MCF 10A (cell line): ENCODE measurements at places on chromosomes 1 and 21.
A peak's percentile ranks its signal among the peaks of the same experiment; 100 is the strongest.

DNA sequence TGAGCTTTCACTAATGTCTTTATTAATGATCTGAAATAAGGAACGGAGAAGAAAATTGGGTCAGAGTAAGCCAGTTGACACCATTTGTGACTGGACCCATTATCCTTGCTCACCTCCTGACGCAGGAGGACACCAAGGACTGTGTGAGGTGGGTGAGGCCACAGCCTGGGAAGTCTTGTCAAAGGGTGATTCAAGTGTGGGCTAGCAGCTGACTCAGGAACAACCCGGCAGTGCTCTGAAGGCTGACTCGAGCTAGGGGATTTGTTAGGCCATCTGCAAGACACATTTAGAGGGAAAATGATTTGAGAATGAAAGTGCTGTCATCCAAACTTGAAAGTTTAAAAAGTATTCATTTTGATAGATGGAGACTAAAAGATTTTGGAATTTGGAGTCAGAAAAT lies 21.2 kb downstream of the PRRX1 start:
- DNase-seq: no peak

- peak; percentile 94 for DNase-seq
Measured at GRCh38 chr1:70205434-70206118, at the start of gene LRRC40. LRRC40 (minus strand) TSS chr1:70205579; CDS start chr1:70205540, 39 bp downstream.

DNA sequence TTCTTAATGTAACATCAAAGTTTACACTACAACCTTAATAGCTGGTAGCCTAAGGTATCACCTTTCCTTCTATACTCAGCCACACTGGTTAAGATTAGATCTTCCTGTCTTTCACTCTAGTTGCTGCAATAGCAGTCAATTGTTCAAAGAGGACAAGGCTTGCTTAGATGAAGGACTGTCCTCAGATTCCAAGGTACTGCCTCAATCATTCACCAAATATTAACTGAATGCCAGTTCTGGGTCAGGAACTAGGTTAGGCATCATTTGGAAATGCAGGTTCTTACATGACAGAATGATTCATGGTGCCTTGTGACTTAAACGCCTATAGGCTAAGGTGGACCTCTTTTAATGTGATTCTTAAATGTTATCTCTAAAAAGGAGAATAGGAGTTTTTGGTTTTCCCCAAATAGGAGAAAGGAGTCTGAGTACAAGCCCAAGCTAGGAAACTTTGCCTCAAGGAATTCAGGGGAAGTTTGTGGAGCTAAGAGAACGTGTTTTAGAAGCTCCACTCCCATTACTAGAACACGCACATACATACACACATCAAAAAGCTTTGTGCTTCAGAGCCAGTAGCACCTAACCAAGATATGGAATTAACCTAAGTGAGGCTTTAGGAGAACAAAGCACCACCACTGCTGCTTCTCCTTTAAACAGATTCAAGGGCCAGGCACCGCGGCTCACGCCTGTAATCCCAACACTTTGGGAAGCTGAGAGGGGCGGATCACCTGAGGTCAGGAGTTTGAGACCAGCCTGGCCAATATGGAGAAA lies 8.5 kb upstream of the WDR47 start:
- DNase-seq: peak; percentile 28

- DNase-seq: no peak
Measured at GRCh38 chr1:31517301-31517700, 59.0 kb upstream of the TINAGL1 start.

GRCh38 chr1:119687434-119688079 lies 24.2 kb upstream of the PHGDH start:
- peak; percentile 74 for DNase-seq

DNA sequence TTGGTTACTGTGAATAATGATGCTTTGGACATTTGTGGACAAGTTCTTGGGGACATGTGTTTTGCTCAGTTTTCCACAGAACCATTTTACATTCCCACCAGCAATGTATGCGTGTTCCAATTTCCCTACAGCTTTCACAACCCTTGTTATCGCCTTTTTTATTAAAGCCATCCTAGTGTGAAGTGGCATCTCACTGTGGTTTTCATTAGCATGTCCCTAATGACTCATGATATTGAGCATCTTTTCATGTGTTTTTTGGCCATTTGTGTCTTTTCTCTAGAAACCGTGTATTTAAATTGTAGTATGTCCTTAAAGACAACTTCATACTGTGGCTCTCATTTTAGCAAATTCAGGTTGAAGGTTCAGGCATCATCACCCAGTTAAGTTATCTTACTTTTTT lies 132.1 kb downstream of the TGFBR3 start:
- DNase-seq: no peak

- DNase-seq: no peak
Measured at GRCh38 chr1:86541859-86542258, 5.0 kb upstream of the CLCA4 start.

- DNase-seq: no peak
Measured at GRCh38 chr1:181793831-181794230, 267.7 kb downstream of the ZNF648 start.

- DNase-seq: peak; percentile 73
Measured at GRCh38 chr1:207890136-207890738, 20.7 kb downstream of the CD34 start.

- DNase-seq: peak; percentile 42
Measured at GRCh38 chr1:201561195-201561564, 22.3 kb downstream of the NAV1 start.

DNA sequence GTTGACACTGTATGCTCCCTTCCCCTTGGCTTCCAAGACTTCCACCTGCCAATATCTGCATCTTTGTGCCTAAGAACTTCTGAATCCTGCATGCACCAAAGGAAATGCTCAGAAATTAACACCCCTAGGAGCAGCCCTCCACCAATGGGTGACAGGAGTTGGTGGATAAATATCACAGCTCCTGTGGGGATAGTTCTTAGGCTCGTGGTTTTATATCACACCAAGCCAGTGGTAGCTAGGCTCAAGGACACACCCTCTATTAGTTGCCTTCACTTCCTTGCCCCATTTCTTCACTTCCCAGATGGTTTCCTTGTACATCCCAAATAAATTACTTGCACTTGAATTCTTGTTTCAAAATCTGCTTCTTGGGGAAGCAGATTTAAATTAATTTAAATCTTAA lies 16.9 kb upstream of the CDC14A start:
- no peak for DNase-seq

DNA sequence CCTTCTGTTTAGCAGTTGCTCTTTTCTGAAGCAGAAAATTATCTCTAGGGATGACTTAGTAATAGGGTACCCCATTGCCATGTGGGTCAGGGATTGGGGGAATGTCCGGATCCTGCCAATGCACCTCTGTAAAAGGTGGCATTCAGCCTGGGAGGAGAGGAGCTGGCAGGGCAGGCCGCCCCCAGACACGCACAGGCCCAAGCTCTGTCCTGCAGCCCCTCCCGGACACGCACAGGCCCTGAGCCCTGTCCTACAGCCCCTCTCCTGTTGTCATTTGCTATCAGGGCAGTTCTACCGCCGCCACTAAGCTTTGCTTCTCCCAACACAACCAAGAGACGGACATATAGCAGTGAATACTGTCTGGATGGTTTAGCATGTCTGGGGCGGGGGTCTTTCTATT lies 219.1 kb downstream of the SDCCAG8 start:
- no peak for DNase-seq

DNA sequence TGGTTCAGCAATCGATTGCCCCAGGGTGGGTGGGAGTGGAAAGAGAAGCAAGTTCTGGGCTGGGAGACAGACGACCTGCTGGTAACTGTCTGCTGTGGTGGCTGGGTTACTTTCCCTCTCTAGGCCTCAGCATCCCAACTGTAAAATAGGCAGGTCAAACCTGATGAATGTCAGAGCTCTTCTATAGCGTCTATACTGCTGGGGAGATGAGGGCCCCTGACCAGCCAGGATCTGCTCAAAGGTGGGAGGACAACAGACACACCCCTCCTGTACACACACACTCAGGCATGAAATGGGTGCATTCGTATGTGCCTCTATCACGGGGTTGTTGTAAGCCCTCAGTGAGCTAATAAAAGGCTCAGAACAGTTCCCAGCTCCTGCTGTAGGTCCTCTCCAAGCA lies 12.7 kb upstream of the EPHB2 start:
- DNase-seq: no peak

DNA sequence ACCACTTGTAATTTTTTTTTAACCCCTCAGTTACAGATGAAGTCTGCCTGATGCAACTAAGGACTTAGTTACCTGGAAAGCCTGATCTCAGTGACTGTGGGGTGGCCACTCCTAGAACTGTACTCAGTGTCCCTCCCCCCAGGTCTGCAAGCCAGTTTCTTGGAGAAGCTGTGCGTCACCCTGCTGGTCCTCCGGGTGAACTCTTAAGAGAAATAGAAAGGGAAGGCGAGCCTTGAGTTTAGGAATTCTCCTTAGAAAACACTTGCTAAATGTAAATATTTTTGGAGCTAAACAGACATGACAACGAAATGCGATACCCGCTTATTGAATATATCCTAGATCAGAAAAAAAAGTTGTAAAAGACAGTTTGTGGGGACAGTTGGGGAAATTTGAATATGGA lies 730 bp downstream of the SLC16A4 start:
- DNase-seq: peak; percentile 63

GRCh38 chr1:59691261-59691660 lies 123.5 kb upstream of the HOOK1 start:
- DNase-seq: no peak

GRCh38 chr1:40802742-40803113 lies 19.1 kb downstream of the KCNQ4 start:
- no peak for DNase-seq

GRCh38 chr1:110857964-110858948 lies 14.7 kb upstream of the CD53 start:
- DNase-seq: no peak

DNA sequence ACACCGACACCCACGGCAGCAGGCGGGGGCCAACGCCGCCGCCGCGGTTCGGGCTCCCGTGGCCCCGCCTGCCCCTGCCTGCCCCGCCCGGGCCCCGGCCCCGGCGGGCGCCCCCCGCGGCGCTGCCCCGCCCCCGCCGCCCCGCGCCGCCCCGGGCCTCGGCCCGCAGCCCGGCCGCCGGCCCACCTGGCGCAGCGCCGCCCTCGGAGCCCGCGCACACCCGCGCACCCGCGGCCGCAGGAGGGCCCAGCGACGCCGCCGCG lies at the start of gene WNT3A:
WNT3A (plus strand) TSS at position 213 of the 263 bp plus-strand sequence. CDS start 131 bp downstream, outside the sequence.
- no peak for DNase-seq

DNA sequence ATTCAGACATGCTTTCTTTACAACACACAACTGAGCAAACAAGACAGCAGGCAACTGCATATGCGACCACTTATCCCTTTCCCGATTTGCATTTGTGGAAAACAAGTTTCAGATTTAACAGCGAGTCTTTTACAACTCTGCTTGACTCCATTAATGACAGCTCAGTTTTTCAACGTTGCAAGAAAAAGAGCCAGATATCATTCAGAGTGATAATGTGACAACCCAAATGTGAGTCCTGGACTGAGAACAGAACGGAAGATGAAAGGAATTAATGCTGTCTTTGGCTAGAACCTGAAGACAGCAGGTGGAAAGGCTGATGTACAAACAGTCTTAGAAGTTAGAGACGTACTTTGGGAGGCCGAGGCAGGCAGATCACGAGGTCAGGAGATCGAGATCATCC lies 83.0 kb upstream of the C8B start:
- DNase-seq: no peak

DNA sequence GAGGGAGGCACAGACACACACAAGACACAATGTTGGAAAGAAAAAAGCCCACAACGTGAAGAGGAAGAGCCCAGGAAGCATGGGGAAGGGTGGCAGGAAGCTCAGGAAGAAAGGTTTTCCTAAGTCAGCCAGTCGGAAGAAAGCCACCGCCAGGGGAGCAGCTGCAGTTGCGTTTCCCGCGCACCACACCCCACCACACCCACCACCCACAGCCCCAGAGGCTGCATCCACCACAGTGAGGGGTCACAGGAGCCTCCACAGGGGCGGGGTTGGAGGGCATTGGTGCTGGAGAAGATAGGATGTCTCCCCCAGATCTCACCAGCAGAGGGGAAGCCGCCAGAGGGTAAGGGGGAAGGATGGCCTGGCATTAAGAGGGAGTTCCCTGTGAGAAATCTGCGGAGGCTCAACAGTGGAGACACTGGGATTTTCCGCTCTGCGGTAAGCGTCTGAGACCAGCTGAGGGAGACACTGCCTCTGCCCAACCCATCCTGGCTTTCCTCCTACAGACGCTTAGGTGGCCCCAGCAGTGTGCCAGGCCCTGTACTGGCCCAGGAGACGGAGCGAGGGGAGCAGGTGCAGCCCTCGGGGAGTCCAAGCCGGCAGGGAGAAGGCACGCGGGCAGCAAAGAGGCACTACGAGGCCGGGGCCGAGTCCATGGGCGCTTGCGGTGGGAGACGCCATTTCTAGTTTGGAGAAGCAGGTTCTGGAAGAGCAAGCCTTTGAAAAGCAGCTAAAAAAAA lies 19.8 kb downstream of the PGLYRP3 start:
- no peak for DNase-seq
